Stimulated activated CD8-positive, alpha-beta memory T cell treated with anti-CD3 and anti-CD28 coated beads, Interleukin-4, amount 100 ng/mL, for 1 hour (primary cell): ENCODE measurements at places on chromosomes 5 and 9.

DNA sequence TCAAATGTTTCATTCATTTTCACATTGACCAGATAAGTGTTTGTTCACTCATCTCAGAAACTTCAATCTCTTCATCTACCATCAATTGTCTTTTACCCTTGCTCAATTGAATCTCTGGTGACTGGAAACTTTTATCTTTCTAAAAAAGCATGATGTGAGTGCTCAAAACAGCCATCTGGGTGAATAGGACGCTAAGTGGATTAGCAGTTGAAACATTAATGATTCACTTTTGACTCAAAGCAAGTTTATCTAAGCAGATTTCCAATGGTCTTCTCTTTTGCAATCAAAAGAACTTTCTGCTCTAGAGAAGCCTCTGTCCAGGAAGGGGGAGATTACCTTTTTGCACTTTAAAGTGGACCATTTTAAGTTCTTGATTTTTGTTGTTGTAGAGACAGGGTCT is 22.2 kb downstream of the KLF4 start:
- DNase-seq, result no peak

DNA sequence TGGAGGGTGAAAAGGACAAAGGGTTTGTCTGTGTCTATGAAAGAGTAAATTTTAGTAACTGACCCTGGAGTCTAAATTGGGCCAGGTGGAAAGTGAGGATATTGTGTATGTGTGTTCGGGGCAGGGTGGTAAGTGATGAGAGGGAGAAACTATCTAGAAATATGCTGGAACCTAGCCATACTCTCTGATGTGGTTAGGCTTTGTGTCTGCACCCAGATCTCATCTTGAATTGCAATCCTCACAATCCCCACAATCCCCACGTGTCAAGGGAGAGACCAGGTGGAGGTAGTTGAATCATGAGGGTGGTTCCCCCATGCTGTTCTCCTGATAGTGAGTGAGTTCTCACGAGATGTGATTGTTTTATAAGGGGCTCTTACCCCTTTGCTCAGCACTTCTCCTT is 60.6 kb downstream of the COMMD10 start:
- DNase-seq, result no peak

DNA sequence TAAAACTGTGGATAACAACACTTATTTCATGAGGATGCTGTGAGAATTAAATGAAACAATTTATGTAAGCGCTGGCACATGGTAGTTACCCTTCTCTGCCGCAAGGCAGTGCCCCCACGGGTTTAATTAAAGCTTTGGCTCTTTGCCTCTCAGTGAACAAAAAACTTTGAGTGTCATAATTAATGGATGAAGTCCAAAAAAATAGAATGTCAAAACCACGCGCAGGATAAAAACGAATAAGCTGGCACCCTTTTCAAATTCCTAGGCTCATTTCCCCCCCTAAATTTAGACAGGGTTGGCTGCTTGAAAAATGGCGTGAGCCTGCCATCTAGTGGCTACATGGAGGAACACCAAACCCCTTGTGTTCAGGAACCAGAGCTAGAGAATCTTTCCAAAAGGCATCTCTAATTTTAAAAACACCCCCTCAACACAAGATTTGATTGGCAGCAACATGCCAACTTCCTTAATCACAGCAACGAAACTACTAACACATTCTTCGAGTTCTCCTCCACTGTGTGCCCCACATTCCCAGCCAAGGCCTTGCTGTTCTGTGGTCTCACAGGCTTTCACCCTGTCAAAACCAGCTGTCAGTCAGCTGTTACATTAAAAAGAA is 29.0 kb upstream of the CCNG1 start:
- DNase-seq, result peak; percentile 6

GRCh38 chr9:93200449-93200742 is 16.5 kb downstream of the WNK2 start:
- DNase-seq, result no peak

DNA sequence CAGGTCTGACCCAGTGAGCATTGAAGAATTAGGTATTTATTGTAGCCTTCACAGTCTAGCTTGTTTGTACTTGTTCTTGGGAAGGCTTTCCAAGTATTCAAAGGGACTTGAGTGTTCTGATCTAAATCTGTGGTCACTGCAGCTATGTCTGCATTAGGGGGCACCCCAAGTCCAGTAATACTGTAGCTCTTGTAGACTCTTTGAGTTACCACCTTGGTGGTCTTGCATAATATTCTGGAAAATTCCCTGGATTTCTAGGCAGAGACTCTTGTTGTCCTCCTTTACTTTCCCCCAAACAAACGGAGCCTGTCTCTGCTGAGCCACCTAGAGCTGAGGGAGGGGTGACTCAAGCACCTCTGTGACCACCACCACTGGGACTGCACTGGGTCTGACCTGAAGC is 149.5 kb upstream of the DHFR start:
- DNase-seq, result no peak

DNA sequence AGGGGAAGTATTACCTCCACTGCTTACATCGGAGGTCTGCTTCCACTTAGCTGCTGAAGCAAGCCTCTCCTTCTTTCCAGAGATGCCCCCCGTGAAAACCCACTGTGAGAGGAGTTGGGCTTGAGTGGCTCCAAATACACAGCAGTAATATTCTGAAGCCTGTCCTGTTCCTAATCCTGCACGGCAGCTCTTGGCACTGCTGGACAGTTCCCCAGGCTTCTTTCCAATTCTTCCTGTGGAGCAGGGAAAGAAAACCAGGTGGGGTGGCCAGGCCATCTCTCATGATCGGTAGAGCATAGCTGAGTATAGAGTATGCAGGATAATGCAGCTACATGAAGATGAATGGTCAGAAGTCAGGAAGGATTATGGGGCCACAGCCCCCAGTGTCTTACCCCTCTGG is 335.3 kb downstream of the MARCHF11 start:
- no peak for DNase-seq

- no peak for DNase-seq
Observed at GRCh38 chr5:17081142-17081541, 136.3 kb upstream of the BASP1 start.

DNA sequence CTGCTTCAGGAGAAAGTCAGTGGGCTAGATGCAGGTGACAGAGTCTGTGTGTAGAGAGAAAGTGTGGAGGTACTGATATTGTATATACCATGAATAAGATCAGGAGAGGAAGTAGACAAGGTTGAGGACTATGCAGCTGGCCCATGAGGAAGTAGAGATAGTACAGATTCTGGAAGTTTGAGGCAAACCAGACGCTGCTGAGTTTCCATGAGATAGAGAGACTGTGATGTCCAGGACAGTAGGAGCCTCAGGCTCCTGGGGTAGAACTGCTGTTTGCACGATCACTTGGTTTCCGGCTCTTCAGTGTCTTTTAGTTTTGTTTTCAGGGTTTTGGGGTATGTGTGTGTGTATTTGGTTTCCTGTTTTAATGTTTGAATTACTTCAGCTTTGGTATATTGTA is 13.6 kb downstream of the OTULINL start:
- no peak for DNase-seq
